GM19239 (cell line): ENCODE measurements at places on chromosomes 6 and 20.

DNA sequence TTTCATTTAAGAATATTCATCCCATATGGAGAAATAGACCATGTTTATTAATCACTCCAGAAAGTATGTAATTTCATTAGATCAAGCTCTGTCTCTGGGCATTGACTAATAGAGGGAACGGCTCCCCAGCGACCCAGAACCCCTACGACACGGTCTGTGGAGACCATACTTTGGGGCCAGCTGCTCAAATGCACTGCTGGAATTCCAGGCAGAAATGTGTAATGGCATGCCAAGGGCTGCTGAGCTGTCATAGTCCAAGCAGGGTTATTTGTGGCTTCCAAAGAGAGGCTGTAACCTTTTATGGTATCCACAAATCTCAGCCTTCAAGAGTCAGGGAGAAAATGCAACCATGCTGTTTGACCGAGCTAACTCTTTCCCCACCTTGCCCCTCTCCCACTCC, 755.8 kb downstream of the DHX35 start:
- DNase-seq: no peak

DNA sequence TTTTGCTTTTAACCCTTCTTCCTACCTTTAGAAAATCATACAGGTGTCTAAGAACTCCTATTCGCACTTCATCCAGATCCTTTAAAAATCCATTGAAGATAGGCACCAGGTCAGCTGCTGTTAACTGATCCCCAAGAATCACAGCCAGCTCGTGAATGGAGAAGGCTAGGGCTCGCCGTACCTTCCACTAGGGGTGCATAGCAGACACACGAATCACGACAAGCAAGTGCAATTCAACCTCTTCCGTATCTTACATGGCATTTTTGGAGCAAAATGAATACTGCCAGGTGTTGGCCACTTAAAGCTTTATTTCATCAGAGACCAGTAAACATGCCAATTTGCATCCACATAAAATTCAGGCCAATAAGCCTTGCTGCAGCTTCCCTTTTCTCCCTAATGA, 10.8 kb upstream of the ANKRD60 start:
- no peak for DNase-seq

- no peak for DNase-seq
Measured at GRCh38 chr6:43798688-43799444, 28.9 kb downstream of the VEGFA start.

DNA sequence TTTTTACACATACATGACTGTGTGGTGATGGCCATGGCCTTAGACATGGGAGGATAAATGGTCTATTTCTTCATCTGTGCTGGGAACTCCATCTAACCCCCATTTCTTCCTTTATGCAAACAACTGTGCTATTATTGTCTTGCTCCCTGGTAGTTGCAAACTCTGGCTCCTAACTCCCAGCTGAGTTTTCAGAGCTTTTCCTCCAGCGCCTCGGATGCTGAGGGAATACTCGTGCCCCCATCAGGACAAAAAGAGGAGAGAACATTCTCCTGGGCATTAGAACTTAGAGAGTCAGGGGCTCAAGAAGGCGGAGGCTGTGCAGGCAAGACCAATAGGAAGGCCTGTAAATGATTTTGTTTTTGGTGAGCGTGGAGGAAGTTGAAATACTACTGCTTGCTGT, 2.1 kb downstream of the DAAM2 start:
- no peak for DNase-seq

- DNase-seq: no peak
Measured at GRCh38 chr6:31659649-31660380, 763 bp downstream of the C6orf47 start.

DNA sequence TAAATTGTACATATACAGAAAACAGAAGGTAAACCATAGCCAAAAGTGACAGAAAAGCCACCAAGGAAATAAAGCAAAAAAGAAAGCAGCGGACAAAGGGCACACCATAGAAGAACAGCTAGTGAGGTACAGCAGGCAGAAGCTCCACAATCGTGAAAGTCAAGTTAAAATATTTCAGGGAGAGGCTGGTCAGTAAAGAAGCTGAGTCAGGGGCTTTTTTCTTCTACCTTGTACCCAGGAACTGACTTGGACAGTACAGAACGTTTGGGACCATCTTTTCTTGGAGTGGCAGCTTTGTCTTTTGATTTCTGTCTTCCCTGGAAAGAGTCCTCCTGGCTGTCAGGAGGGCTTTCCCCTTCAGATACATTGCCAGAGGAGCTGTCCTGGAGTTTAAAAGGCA, 8.1 kb downstream of the C6orf120 start:
- no peak for DNase-seq

GRCh38 chr6:55833284-55833683, 42.1 kb downstream of the BMP5 start:
- no peak for DNase-seq

- DNase-seq: no peak
Measured at GRCh38 chr6:169536446-169537170, 165.2 kb downstream of the WDR27 start.

DNA sequence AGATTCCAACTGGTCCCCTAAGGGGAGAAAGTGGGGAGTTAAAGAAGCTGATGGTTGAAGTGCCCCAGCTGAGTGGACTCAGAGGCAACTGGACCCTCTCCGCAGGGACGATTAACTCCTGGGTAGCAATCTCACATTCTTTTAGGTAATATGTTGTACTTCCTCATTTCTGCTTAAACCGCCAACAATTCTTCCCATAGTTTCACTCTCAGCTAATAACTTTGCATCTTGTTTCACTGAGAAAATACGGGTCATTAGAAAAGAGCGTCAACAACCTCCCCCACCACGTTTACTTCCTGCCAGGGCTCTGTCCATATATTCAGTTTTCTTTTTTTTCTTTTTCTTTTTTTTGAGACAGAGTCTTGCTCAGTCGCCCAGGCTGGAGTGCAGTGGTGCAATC, 39.5 kb upstream of the CHD6 start:
- no peak for DNase-seq

- no peak for DNase-seq
Measured at GRCh38 chr20:48777005-48777404, 50.8 kb downstream of the PREX1 start.

DNA sequence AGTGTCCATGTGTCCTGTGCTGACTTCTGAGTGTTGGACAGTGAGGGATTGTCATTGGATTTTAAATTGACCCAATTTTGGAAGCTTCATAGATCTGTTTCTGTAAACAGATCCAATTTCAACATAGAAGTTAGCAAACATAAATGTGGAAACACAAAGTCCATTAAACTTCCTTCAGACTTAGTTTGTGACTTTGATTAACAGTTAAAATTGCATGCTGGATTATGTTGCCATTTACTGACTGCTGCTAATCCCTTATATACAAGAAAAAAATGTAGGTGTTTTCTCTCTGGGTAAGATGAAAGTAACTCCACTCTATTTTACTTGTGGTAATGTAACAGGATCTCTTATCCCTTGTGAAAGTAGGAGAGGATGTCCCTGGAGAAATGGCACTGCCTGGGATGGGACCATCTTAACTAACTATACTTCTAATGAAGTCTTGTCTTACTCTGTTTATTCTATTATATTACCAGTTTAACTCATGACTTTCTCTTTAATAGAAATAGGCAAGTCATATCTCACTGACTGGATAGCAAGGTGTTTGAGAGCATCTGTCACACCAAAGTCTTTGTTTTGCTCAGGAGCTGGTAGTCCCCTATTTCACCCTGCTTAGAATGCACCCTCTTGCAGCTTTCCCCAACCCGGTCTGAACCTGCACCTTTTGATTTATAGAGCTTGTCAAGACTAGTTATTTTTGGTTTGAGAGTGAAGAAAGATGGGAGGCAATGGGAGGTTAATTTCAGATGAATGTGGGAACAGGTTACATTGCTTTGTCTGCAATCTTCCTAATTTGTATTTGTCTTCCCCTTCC, 7.2 kb downstream of the TPX2 start:
- DNase-seq: no peak

- DNase-seq: no peak
Measured at GRCh38 chr20:62704341-62704948, 4.2 kb upstream of the NTSR1 start.

GRCh38 chr20:38325905-38326304, 20.4 kb upstream of the LBP start:
- no peak for DNase-seq

- DNase-seq: no peak
Measured at GRCh38 chr6:89198235-89198634, 18.9 kb downstream of the GABRR1 start.

DNA sequence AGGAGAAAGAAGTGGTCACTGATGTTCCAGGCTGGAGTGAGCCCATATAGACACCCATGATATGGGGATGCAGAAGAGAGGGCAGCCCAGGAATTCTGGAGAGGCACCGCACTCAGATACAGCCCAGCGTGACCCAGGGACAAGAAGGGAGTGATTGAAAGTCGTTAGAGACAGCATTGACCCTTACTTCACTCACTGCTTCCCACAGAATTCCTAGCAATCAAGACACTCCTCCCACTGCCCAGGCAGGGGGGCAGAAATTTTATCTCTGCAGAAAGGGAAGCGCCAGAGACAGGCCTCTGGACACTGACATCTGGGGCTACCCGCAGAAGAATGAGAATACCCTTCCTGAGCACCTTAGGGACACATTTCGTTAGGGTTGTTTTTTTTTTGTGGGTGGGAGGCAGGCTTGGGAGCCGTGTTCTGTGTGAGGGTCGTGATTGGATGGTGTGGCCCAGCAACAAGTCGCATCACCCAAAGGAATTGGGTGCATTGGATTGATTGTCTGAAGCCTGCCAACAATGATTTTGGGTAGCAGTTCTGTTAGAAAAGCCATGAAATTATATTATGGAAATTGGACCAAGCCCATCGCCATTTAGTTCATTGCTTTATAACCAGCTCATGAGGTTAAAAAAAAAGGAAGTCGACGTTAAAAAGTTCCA, 45.9 kb upstream of the MAP3K4 start:
- no peak for DNase-seq

DNA sequence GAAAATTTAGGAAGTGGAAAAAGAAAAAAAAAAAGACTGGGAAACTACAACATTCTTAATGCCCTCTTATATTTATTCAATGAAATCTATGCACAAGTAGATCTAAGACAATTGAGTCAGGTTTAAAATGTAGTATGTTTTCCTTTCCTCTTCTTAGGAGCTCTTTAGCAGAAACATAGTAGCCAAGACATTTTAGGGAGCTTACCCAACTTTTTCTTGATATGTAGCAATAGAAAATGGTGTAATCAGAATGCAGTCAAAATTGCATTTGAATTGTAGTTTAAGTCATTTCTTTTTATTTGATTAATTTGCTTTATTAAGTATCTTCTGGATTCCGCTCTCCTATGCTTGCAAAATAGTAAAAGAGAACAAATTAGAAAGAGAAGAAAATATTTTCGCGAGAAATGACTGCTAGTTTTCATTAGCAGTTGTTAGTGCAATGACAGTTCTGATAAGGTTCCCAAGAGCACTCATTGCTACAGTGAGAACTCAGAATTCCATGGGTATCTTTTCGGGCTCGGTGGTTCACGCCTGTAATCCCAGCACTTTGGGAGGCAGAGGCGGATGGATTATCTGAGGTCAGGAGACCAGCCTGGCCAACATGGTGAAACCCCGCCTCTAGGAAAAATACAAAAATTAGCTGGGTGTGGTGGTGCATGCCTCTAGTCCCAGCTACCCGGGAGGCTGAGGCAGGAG, 52.2 kb downstream of the JARID2 start:
- no peak for DNase-seq

GRCh38 chr6:139114746-139115145, 20.1 kb upstream of the HECA start:
- no peak for DNase-seq

GRCh38 chr20:57753332-57754164, 43.7 kb upstream of the PMEPA1 start:
- no peak for DNase-seq

DNA sequence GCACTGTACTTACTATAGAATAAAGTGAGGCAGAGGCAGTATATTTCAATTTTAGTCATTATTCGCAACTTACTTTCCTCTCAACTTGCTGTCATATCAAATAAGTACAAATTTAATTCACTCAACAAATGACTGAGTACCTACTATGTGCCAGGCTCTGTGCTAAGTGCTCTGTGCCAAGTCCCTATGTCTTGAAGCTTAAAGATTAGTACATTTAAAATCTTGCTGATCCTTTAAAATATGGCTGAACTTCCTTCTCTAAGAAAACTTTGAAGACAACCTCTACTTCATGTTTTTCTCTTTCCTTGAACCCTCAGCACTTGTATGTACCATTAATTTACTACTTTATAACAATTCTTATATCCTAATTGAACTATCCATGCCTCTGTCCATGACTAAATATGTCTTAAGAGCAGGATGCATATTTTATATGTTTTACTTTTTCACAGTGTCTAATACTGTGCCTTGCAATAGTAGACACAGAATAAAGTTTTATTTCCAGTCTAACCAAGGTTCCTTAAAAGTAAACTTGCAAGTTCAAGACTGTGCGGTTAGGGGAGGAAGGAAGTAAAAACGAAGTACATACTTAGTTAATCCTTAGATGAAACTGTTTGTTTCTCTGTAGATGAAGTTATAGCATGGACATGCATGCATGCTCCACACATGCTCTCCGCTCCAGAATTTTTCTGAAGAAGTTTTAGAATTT, 10.0 kb upstream of the LATS1 start:
- no peak for DNase-seq

DNA sequence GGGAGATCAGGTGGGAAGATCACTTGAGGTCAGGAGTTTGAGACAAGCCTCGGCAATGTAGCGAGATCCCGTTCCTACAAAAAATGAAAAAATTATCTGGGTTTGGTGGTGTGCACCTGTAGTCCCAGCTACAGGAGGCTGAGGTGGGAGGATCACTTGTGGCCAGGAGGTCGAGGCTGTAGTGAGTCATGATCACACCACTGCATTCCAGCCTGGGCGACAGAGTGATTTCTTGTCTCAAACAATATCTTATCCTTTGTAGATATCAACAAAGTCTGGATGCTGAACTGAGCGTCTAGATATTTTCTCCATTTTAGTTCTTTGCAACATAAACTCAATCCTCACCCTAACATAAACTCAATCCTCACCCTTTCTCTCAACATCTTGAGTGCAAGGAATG, 197.6 kb downstream of the DTNBP1 start:
- no peak for DNase-seq

DNA sequence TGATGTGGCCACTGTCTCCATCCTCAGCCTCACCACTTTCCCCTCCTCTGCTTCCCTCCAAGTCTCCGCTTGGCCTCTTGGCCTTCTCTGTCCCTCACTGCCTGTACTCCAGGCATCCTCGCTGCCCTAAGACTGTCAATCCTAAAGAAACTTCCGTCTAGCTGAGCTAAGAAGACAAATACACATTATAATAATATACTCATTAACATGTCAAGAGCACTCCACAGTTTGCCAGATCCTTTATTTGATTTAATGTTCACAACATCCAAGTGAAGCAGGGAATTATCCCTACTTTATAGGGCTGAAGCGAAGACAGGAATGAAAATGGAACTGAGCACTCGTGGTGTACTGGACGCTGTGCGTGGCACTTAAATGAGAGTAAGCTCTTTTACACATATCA, 72.4 kb upstream of the SLC22A23 start:
- DNase-seq: no peak

DNA sequence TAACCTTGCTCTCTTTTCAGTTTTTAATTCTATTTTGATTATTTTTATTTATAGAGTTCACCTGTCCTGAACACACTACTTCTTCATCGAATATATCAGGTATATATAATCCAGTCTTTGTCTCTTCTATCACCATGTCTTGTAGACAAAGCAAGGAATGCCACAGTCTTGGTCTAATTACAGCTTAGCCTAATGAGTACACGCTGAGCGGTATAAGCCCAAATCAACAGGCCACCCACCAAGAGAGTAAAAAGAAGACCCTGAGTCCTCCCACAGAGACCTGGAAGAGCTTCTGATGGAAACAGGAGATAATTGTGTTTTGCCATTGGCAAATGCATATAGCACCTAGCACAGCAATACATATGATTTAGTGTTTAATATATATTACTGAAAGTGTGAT, 68.7 kb upstream of the TCF21 start:
- no peak for DNase-seq

GRCh38 chr6:111709615-111710398, 104.1 kb upstream of the TRAF3IP2 start:
- DNase-seq: peak; percentile 47
